Stimulated activated CD8-positive, alpha-beta memory T cell treated with anti-CD3 and anti-CD28 coated beads, Interleukin-7, amount 100 ng/mL, for 1 hour (primary cell): ENCODE measurements at places on chromosomes 12 and 14.

GRCh38 chr14:99937475-99938244, 127.6 kb upstream of the EVL start:
- DNase-seq: no peak

- peak; percentile 74 for DNase-seq
Measured at GRCh38 chr14:104800015-104800770, 708 bp upstream of the ZBTB42 start.

- no peak for DNase-seq
Measured at GRCh38 chr14:26761532-26761931, 163.7 kb upstream of the NOVA1 start.

- no peak for DNase-seq
Measured at GRCh38 chr12:130481392-130481879, 143.7 kb downstream of the PIWIL1 start.

DNA sequence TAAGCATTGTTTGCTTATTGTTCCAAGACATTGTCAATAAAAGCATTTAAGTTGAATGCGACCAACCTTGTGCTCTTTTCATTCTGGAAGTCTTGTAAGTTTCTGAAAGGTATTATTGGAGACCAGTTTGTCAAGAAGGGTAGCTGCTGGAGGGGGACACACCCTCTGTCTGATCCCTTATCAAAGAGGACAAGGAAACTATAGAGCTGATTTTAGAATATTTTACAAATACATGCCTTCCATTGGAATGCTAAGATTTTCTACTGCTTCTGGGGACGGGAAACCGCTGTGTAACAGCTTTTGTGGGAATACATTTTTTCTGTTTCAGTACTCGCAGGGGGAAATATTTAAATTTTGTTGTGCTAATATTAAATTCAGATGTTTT, 3.5 kb downstream of the FOS start:
- no peak for DNase-seq

GRCh38 chr12:57604454-57604991, at the start of gene DTX3:
Gene DTX3, plus strand, starts transcription at chr12:57604824. Its CDS starts 1,694 bp downstream, at chr12:57606518.
- no peak for DNase-seq

GRCh38 chr12:2364631-2365051, 311.9 kb downstream of the CACNA1C start:
- DNase-seq: no peak

GRCh38 chr14:51180577-51180976, 59.5 kb upstream of the TMX1 start:
- DNase-seq: no peak

GRCh38 chr14:66070542-66071319, 415.4 kb upstream of the CCDC196 start:
- DNase-seq: peak; percentile 67

- DNase-seq: no peak
Measured at GRCh38 chr12:119666226-119666795, 1.6 kb upstream of the PRKAB1 start.

DNA sequence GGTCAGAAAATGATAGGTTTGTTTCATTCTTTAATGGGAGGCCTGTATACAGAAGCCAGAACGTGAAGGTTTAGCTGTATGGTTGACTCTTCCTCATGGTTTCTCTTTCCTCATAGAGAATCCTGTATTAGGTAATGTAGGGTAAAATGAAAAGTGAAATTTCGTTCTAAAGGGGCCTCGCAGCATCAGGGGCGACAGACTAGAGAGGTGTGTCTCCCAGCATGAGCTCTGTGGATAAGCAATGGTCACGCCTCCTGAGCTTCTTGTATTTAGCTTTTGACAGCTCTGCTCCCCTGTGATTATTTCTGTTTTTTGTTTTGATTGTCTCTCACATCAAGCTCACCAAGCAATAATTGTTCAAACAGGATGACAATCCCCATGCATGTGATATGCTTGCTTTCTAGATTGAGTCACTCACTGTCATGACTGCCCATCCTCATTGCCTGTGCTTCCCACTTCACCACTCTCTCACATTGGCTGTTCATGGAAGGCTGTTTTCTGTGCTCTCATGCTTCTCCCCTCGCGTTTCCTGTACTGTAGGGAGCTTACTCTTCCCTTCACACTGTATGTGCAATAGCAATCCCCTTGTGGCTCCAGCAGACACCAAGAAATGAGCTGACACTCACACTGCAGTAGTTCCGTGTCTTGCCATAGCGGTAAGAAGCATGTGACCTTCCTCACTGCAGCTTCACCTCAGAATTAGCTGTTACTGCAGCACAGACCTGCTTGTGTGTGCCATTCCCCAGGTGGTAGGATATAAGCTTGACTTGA, 44.0 kb downstream of the RAD52 start:
- no peak for DNase-seq

DNA sequence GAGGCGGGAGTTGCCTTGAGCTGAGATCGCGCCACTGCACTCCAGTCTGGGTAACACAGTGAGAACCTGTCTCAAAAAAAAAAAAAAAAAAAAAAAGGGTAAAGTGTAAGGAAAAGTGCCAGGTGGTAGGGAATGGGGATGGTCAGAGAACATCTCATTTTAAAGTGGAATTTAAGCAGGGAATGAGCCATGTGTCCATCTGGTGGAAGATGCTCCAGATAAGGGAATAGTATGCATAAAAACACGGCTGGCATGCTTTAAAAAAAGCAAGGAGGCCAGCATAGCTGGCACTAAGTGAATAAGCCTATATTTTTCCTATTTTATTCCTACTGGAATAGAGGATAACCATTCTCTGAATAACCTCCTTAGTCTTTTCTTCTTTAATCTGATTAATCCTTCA, 33.7 kb downstream of the FAM186A start:
- no peak for DNase-seq

DNA sequence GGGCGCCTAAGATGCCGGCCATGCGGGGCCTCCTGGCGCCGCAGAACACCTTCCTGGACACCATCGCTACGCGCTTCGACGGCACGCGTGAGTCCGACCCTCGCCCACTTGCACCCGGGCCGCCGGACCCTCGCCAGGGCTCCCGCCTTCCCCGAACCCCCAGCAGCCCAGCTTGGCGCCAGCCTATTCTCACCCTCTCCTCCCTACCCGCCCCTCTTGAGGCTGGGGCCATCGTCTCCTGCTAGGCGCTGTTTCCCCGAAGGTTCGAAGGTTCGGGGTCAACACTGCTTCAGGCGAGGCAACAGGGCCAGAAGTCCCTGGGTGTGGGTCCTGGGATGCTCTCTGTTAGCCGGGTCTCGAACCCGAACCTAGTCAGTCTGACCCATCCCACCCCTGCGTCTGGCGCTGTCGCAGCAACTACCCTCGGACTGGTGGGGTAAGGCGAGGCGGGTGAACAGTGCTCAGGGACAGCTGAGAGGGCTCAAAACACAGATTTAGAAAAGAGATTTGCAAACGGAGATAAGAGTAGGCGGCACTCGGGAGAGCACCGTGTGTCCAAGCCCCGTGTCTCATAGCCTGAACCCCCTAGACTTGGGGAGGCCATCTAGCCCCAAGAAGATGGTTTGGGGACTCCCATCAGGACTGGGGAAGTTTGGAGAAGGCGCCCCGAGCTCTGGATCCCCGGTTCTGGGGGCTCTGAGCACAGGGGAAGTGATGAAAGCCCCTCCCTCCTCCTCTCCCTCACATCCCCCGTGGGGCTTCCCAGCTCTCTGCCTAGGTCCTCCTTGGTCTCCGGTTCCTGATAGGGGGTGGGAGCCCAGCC, 787 bp downstream of the KCNH3 start:
- no peak for DNase-seq

DNA sequence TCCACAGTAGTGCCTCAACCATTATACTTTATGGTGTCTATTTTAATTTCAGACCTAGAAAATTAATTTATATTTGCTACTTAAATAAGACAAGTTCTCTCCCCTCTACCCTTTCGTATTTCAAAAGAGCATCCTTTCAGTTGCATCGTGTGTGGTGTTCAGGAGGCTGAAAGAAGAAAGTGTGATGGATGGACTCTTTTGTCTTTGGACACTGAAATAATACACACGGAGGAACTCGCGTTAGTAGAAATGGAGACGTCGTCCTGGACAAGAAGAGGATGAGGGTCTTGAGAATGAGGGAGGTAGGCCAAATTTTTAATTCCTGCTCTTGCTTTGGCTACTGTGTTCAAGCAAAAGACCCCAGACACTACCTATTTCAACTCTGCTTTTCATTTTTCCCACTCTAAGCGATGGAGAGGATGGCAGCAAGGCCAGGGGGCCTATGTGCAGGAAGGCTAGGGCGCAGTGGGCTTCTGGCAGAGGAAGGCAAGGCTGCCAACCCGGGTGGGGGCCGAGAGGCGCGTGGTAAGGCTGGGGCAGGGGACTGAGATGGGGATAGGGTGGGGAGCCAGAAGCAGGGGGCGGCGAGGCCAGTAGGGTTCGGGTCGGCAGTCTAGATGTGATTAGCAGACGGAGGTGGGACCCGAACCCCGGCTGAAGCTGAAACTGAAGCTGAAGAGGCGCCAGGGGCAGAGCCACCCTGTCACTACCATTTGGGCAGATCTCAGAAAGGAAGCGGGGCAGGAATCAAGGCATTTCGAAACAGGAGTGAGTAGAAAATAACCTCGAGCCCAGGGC, 722 bp downstream of the TMED8 start:
- DNase-seq: no peak

DNA sequence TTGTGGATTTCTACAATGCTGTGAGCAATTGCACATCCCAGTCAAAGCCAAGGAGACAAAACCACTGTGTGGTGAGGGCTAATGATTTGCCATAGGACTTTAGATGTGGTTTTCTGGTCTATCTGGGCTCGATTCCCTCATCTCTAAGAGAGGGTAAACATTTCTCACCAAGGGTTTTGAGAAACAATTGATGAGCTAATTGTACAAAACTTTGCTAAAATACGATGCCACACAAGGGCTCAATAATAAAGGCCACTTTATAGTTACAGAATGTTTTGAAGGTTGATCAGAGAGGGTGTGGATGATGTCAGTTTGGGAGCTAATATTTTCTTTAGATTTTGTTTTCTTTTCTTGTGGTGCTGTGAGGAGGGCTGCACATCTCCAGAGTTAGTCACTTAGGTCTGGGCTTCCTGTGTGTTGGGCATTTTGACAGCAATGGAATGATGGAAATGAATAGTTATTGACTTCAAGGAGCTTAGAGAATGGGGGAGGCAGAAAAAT, 60.8 kb upstream of the SLC38A4 start:
- no peak for DNase-seq

- no peak for DNase-seq
Measured at GRCh38 chr14:94047581-94047980, 21.4 kb downstream of the OTUB2 start.

GRCh38 chr14:52189325-52189724, 78.2 kb upstream of the PTGDR start:
- DNase-seq: no peak

DNA sequence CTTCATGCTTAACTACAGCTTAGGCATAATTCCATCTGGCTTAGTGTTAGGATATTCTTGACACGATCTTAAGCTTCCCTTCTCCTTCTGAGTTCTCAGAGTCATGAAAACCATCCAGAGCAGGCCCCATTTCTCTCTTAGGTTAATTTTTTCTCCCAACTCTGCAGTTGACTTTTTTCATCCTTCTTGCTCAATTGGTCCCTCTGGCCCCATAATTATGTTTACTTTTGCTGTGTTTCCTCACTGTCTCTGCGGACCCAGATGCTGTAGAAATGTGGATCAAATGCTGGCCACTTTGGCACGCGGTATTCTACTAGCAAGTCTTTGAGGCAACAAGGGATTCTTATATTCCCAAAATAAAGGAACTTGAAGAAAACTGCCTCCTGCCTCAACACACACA, 9.5 kb downstream of the TMEM132C start:
- DNase-seq: no peak

DNA sequence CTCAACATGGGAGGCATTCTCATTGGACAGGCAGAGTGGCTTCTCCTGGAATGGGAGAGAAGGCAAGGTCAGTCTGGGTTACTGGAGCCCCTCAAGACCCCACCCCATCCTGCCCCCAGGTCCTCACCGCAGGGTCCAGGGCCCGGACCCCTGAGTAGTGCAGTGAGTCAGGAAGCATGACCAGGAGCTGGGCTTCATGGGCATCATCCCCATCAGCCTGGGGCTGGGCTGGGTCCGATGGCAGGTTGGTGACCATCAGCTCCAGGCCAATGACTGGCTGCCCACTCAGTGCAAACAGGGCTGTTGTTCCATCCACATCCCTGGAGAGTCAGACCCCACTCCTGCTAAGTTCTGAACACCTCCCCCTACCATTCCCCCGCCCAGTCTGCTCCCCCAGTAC, 13.1 kb downstream of the ITGA7 start:
- DNase-seq: no peak

- no peak for DNase-seq
Measured at GRCh38 chr12:124094733-124095132, 121.7 kb downstream of the ZNF664 start.

DNA sequence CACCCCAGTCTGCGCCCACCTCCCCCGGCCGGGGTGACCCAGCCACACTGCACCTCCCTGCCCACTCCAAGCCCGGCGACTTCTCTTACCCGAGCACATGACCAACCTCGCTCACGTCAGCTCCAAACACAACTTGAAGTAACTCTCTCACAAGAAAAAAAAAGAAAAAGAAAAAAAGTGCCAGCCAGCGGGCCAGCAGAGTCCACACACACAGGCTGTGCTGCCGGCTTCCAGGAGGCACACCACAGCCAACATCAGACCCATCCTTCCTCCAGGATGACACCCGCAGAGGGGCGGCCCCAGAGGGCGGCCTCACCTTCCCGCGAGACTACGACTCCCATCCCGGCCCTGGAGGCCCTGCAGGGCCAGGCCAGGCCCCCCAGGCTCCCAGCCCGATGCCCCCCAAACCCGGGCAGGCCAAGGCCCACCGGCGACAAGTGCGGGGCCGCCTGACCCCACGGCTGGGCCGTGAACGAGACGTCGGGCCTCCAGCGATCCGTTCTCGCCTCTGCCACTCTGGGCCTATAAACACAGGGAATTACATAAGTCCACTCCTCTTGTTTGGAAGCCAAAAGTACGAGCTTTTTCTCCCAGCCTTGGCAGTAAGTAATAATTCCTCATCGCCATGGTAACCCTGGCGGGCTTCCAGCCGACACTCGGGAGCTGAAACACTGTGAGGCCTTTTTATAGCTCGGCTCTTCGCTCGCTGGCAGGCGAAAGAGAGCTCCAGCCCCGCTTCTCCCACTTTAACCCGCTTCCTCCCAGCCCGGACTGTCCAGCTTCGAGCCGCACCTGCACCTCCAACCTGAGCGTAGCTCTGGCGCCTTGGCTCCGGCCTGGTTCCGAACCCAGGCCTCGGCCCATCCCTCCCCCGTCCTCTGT, 49.1 kb downstream of the NCOR2 start:
- DNase-seq: no peak
